Gastroesophageal sphincter (tissue), 4 donors: ENCODE measurements at places on chromosomes 1 and 21. TPM values are rescaled to one million over a fixed set of nuclear protein-coding genes. Genes with fewer than 3 reads are reported as not detected.
A peak's percentile ranks its signal among the peaks of the same experiment; 100 is the strongest.

DNA sequence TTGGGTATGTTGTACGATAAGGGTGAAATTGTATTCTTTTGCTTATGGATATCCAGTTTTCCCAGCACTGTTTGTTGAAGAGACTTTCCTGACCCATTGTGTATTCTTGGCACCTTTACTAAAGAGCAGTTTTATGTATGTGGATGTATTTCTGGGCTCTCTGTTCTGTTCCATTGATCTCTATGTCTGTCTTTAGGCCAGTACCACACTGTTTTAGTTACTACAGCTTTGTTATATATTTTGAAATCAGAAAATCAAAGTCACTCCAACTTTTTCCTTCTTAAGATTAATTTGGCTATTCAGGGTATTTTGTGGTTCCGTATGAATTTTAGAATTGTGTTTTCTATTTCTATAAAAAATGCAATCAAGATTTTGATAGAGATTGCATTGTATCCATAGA lies 62.8 kb upstream of the C1orf146 start:
- ATAC-seq, result no peak

GRCh38 chr1:76335882-76336281 lies 261.3 kb downstream of the ST6GALNAC3 start:
- ATAC-seq, result no peak

SPRR2E gene
- total RNA-seq, result 2.1 TPM

GRCh38 chr1:33182401-33182841 lies 578 bp upstream of the TRIM62 start:
- peak; percentile 7 for ATAC-seq

DNA sequence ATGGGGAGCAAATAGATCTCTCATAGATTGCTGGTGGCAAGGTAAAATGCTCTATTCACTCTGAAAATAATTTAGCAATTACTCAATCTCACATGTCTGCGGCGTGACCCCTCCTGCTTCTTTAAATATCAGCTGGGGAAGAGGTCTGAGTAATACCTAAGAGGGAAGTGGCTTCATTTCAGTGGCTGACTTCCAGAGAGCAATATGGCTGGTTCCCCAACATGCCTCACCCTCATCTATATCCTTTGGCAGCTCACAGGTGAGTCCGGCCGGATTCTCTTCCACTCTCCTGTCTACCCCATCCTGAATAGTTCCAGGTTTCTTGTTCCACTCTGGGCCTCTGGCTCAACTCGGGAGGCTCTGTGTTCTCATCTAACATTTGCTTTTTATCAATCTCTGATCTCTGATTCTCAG lies at the start of gene SLAMF7:
SLAMF7 (plus strand) TSS at position 150 of the 414 bp plus-strand sequence; CDS start at position 205, 55 bp downstream.
- no peak for ATAC-seq

OLFML2B gene
- 3.8 TPM for total RNA-seq

DNA sequence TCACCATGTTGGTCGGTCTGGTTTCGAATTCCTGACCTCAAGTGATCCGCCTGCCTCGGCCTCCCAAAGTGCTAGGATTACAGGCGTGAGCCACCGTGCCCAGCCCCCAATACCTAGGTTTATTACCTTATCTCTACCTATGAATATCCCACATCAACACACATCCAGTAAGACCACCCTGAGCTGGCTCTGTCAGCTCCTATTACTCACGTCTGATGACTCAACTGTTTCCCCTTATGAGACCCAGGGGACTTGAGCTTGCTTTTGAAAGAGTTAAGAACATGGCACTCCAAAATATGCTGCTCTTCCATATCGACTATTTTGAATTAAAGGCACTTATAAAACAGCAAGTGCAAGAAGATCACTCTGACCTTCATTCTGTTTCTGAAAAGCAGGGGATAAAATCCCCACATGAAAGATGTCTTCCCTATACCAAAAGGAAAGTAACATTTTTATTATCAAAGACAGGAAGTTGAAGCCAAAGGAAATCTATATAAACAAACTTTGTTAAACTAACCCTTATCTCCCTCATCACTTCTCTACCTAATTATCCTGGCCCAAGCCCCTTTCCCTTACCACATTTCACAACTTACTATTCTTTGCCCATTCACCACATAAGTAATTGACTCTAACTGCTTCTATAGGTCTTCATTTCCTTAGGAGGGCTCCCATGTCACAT lies 41.3 kb upstream of the OSBPL9 start:
- ATAC-seq, result no peak
